ENCODE measurements at places on chromosomes 12 and 14.
A peak's percentile ranks its signal among the peaks of the same experiment; 100 is the strongest.

GRCh38 chr12:13257356-13257875 is 60.9 kb downstream of the EMP1 start:
- no peak for DNase-seq

- DNase-seq = no peak
Observed at GRCh38 chr12:61356485-61356884, 903.7 kb upstream of the USP15 start.

DNA sequence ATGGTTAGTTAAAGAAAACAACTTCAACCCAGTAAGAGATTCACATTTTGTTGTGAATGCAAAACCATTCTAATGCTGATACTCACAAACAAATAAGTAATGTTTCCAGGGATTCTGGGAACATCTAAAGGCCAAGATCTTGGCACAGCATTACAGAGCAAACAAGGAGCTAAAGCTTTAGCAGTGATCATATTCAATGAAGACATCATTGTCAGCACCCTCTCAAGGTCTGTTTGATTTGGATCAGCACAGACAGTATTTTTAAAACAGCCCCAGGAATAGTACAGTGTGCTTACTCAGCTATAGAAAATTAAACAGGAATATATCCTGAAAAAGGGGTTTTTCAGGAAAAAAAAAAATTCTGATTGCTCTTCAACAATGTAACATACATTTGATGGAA is 71.4 kb downstream of the TMEM260 start:
- no peak for DNase-seq

DNA sequence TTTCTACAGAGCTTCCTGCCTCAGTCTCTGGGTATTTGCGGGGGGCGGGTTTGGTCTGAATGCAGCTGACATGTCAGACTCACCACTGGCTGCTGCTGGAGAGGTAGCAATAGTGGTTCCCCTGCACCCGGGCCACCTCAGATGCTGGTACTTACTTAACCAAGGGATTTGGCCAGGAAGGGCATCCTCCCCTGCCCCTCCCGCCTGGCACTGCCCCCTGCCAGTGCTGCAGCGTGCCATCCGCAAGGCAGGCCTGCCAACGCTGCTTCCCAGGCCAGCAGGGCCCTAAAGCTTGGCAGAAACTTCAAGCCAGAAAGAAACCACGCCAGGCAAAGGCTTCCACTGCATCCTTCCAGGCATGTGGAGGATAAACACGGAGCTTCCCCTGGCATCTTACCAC is 22.1 kb downstream of the RAB35 start:
- DNase-seq = no peak

DNA sequence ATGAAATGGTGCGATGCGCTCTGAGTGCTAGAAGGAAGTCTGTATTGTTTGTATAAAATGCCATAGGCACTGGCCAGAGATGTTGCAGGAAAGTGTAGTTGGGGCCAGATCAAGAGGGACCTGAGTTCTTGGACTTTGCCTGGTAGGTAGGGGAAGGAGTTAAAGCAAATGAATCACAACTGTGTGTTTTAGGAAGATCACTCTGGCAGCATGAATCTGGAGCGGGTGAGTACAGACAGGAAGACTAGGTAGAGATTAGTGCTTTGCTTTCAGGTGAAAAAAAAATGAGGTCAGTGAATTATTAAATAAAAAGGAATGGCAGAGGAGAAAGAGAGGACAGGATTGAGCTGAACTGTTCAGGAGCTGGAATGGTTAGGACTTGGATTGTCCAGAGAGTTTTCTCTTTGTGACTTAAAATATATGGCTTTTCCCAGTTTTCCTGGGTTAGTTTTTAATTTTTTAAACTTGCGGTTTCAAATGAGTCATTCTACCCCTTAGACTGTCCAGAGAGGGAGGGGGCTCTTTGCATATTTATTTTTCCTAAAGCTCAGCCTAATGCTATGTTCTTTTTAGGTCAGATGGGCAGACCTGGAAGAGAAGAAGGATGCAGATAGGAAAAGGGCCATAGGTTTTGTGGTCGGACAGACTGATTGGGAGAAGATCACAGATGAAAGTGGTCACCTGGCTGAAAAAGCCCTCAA is 41.1 kb downstream of the PROX2 start:
- peak; percentile 30 for DNase-seq

GRCh38 chr12:27553941-27554340 is 29.9 kb downstream of the PPFIBP1 start:
- no peak for DNase-seq

- peak; percentile 28 for DNase-seq
Observed at GRCh38 chr14:54776361-54777001, 126.1 kb downstream of the GCH1 start.

DNA sequence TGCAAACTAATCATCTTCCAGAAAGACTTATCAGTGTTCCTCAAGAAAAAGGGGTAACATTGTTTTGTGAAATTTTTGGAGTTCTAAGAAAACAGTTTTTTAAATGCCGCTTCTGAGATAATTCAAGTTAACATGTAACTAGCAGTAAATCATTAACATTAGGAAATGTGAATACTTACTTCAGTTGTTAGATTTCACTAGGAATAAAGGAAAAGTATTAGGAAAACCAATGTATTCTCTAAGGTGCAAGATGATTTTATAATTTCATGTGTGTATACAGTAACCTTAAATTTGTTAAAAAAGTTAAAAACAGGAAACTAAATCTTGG is 36.8 kb downstream of the PAPOLA start:
- DNase-seq = no peak

- no peak for DNase-seq
Observed at GRCh38 chr12:72546106-72546505, 273.9 kb downstream of the TRHDE start.

DNA sequence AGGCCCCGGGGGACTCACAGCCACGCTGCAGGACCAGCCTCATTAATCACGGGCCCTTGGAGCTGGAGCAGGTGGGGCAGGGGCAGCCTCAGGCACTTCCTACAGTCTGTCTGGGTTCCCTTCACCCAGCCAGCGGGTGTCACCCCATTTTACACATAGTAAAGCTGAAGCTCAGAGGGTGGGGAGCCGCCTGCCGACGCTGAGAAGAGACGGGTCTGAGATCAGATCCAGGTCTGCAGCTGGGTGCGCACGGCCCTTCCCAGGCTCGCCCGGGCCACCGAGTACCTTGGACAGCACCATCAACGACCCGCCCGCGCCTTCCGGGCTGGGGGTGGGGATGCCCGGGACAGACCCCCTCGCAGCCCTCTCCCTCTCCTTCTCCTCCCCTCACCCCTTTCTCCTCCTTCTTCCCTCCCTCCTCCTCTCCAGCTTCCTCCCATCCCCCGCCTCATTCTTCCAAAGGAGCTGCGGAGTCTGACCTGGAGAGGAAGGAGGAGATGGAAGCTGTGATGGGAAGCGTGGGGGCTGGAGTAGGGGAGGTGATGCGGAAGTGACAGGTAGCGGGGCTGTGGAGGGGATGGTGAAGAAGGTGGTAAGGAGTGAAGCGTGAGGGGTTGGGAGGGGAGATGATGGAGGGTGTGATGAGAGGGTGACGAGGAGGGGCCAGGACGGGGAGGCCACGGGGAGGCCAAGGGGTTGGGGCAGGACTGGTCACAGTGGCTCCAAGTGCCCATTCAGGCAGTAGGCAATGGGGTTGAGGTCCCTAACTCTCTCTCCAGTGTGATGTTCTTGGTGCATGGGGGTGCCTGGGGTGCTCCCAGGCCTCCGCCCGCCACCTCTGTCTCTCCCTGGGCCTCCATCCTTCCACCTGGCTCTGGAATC is 8.8 kb downstream of the DTX1 start:
- no peak for DNase-seq

- peak; percentile 100 for DNase-seq
Observed at GRCh38 chr12:124917135-124917840, 2.8 kb upstream of the UBC start.

GRCh38 chr14:77598366-77599070 is 17.9 kb downstream of the SPTLC2 start:
- no peak for DNase-seq

- DNase-seq = no peak
Observed at GRCh38 chr14:35222872-35223466, 69.2 kb upstream of the PSMA6 start.

- DNase-seq = no peak
Observed at GRCh38 chr12:57262126-57262822, 11.3 kb upstream of the STAC3 start.

DNA sequence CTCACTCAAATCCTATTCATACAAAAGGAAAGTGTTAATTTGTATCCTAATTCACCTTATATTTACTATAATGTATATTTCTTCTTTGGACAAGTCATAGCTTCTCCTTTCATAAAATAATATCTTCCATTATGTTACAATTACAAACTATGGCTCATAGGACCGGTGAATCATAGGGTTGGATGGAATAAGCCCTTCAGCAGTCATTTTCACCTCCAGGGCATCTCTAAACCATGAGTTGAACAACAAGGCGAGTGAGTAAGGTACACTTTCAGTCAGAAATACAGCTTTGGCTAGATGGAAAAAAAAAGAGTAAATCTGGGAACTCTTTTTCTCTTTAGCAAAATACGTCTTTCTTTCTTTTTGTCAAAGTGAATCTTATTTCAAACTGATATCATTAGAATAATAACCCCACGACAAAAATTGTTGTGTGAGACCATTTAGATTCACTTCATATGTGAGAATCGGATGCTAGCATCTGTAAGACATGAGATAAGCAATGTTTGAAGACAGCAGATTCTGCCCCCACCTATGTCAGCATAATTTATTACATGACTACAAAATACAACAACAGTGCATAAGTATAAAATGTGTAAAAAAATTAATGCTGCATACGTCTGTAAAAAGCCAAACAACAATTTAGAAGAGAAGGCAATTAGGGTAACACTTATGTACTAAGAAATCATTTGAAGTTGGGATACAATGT is 184.4 kb upstream of the SLC38A2 start:
- DNase-seq = peak; percentile 96

GRCh38 chr12:55996201-55996714 is 818 bp upstream of the SUOX start:
- peak; percentile 73 for DNase-seq

- no peak for DNase-seq
Observed at GRCh38 chr12:92076101-92076500, 69.5 kb downstream of the BTG1 start.

- peak; percentile 30 for DNase-seq
Observed at GRCh38 chr14:32202491-32202997, 525 bp downstream of the RNU6-8 start.

DNA sequence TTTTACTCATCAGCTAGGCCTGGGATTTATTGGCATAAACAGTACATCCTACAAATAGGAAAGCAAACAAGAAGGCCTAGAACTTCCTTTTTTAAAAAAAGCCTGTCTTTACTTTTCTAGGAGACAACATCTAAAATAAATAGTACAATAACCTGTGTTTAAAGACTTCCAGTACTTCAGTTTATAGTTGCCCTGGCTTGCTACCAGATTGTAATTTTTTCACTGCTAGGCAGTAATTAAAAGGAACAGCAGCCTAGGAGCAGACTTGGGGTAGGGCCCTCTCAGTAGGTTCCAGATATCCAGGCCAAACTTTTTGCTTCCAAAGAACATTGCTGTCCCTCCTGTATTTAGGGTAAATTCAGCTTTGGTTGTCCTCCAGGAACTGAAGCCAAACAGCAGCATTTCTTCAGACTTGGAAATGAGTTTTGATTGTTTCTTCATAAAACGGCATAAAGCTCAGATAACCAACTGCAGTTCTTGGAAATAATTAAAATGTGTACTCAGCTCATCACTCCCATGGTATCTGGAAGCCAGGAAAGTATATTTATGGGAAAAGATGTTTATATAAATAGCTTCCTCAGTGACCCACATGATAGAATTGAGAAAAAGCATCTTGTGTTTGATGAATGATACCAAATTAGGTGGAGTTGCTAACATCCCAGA is 61.7 kb downstream of the PPP1R36 start:
- DNase-seq = peak; percentile 25

DNA sequence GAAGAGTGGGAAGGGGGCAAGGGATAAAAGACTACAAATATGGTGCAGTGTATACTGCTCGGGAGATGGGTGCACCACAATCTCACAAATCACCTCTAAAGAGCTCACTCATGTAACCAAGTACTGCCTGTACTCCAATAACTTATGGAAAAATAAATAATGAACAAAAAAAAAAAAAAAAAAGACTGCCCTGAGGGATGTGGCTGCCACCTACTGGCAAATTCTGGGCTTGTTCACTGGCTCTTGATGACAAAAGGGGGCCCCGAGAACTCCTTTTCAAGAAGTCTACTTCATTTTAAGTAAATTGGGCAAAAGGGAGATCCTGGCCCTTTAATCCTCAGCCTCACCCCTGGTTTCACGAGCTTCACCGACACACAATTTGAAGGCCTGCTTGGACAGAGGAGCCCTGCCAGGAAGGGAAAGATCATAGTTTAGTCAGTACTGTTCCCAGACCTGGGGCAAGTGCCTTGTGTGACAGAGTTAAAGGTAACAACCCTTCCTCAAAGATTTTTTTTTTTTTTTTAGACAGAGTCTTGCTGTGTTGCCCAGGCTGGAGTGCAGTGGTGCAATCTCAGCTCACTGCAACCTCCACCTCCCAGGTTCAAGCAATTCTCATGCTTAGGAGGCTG is 26.1 kb upstream of the STAC3 start:
- peak; percentile 52 for DNase-seq

All from fibroblast of mammary gland (primary cell).